ENCODE measurements at places on chromosomes 4 and X. TPM values are rescaled to one million over a fixed set of nuclear protein-coding genes. Genes with fewer than 3 reads are reported as not detected.

- no peak for DNase-seq
- no peak overlapping the region for H3K4me3 ChIP-seq
- no peaks in the 10 kb centered on the region for H3K36me3 ChIP-seq
- peaks cover 9% of the 10 kb centered on the region for H3K4me1 ChIP-seq
- no peaks in the 10 kb centered on the region for H3K27me3 ChIP-seq
These were observed 251.0 kb downstream of the ANK2 start for GRCh38 chr4:113300471-113300928.

DNA sequence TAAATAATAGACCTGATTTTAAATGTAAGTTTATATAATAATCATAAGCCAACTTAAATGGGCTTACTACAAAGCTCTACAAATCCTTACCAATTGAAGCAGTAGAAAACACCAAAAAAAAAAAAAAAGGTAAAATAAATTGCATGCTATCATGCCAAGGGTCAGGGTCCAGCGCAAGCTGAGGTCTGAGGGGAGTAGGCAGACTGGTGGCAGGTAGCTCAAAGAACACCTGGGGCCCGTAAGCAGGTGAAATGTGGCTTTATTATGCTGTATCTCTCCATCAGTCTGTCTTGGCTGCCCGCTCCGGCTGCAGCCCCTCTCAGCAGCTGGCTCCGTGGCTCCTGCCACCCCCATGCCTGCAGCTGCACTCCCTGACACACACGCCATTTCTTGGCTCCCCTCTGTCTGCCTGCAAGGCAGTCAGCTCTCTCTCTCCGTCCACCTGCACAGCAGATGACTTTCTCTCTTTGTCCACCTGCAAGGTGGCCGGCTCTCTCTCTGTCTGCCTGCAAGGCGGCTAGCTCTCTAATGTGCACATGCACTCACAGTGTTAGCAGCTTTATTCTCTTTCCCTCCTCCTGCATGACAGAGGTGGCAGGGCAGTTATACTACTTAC is 209.4 kb upstream of the UGT8 start:
- H3K36me3 ChIP-seq: no peaks in the 10 kb centered on the region
- no peak overlapping the region for H3K4me3 ChIP-seq
- no peak overlapping the region for H3K27ac ChIP-seq
- no peaks in the 10 kb centered on the region for H3K4me1 ChIP-seq

REST gene
- 38.6 TPM for total RNA-seq

DNA sequence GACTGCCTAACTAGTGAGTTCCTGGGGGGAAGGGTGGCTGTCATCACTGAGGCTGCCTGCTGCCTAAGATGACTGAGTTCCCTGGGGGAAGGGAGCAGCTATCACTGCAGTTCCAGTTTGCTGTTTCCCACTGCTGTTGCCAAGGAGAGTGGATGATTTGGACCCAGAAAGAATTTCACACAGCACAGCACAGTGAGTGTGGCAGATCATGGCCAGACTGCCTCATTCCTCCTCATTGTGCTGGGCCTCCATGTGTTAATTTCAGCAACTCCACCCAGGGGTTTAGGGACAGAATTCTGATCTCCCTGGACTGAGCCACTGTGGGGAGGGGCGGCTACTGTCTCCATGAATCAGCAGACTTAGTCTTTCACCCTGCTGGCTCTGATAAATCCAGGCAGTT is 125.0 kb downstream of the TEX13C start:
- H3K27ac ChIP-seq: no peak overlapping the region
- H3K4me3 ChIP-seq: no peak overlapping the region
- no peaks in the 10 kb centered on the region for H3K4me1 ChIP-seq
- H3K36me3 ChIP-seq: no peaks in the 10 kb centered on the region
- no peak for DNase-seq

SPON2 gene
- 18.4 TPM for total RNA-seq

DNA sequence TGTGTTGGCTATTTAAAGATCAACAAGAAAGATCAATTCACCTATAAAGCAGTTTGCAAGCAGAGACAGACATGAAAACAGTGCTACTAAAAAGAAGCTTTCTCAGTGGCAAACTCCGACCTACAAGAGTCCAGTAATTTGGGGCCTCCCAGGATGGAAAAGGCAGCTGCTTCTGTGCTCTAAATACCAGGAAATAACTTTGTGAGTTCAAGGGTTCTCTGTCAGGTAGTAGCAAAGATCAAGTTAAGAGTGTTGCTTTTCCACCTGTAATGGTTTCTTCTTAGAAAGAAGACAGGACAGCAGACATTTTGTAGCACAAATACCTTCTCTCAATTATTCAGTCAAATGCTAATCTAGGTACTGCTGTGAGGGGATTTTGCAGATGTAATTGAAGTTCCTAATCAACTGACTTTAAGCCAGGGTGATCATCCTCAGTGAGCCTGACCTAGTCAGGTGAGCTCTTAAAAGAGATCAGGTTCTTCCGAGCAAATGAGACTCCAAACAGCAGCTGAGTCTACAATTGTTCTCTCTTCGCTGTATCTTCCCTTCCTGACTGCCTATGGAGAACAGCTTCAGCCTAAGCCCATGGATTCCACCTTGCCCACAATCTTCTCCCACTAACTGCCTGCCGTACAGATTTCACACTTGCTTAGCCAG is 13.5 kb downstream of the ANKRD17 start:
- H3K27ac ChIP-seq: no peak overlapping the region
- no peak overlapping the region for H3K4me3 ChIP-seq

ZNF157 gene
- total RNA-seq: not detected

GNRHR gene
- total RNA-seq: not detected

GRCh38 chr4:182465114-182465513 is 221.9 kb downstream of the TENM3 start:
- no peak overlapping the region for H3K4me3 ChIP-seq
- DNase-seq: no peak
- no peaks in the 10 kb centered on the region for H3K36me3 ChIP-seq
- H3K4me1 ChIP-seq: no peaks in the 10 kb centered on the region
- H3K27me3 ChIP-seq: no peaks in the 10 kb centered on the region
